ENCODE measurements at places on chromosomes 2 and 18.

GRCh38 chr18:32891797-32892196, 119.0 kb upstream of the KLHL14 start:
- no peak for DNase-seq

DNA sequence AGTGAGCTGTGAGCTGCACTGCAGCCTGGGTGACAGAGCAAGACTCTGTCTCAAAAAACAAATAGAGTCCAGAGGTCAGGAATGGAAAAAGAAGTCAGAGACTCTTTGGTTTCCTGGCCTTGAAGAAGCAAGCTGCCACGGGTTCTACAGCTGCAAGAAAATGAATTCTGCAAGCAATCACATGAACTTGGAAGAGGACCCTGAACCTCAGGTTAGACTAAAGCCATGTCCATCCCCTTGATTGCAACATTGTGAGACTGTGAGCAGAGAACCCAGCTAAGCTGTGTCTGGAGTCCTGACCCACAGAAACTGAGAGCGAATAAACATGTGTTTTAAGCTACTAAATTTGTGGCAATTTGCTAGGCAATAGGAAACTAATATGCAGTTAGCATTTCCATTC, 12.9 kb upstream of the MIB1 start:
- no peak for DNase-seq

- DNase-seq: no peak
These were observed 28.8 kb upstream of the EVA1A start for GRCh38 chr2:75589391-75590105.

DNA sequence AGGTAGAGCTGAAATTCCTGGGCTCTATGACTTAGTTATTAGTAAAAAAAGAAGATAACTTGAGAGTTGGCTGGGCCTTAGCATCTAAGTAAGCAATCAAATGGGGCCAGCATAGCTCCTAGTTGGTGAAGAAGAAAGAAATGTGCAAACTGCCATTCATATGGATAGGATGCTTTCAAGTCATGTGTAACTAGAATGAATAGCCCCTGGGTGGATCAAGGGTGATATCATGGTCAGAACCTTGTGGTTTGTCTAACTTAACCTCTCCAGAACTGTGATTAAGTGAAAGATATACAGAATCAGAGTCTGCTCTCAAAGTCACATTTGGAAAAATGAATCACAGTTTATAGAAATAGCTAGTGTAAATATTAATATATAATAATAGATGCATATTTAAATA, 198.7 kb upstream of the DTNA start:
- no peak for DNase-seq

GRCh38 chr2:71546777-71547281, 93.5 kb downstream of the DYSF start:
- DNase-seq: no peak

DNA sequence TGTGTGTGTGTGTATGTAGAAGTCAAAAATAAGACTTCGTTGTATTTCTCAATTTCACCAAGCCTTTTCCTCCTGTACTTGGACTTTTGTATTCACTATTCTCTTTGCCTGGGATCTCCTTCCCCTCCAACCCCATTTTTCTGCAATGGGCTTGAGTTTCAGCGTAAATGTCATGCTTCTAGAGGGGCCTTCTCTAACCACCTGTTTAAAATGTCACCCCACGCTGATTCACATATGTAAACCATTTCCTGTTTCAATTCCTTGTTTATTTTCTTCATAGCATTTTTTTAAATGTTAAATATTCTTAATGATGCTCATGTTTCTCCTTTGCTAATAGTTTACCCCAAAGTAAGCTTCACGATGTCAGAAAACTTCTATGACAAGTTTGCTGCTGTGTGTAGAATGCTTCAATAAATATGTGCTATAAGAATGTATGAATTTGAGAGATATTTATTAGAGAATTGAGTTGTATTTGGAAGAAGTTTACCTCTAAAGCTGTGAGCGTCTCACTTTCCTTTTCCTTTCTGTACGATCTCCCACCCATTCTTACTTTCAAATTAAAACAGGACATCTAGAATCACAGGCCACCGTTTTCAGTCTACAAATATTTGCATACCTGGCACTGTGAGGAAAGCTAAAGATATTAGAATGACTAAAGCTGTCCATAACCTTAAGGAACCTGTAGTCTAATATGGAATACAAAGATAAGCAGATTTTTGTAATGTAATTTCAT, 762.4 kb downstream of the LRRTM4 start:
- no peak for DNase-seq

- no peak for DNase-seq
These were observed 800.4 kb upstream of the ID2 start for GRCh38 chr2:7881466-7881865.

DNA sequence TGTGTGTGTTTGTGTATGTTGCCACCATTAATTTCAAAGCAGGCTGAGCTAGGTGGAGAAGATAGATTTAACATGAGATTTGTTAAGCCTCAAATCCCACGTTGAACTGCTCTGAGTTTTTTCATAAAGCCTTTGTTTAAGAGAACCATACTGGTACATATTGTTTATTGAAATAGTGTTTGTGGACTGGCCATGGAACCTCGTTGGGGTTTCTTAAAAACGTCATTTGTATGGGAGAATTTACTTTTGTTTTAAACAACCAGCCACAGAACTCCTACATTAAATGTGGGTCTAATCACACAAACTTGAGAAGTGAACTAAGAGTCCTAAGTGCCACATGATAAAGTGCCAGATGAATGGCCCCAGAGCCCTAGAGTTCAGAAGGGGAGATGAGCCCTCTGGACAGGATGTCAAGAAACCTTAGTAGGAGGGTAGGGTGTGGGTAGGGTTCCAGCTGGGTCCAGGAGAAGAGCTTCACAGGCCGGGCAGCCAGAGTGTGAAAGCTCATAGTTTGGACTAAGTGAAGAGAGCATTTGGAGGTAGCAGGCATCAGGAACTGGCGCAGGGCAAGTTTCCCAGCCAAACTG, 120.6 kb upstream of the EML6 start:
- DNase-seq: no peak

- no peak for DNase-seq
These were observed 14.9 kb upstream of the IL1RL1 start for GRCh38 chr2:102296449-102296848.

- peak; percentile 60 for DNase-seq
These were observed 126.6 kb downstream of the DPP4 start for GRCh38 chr2:161947406-161947805.

DNA sequence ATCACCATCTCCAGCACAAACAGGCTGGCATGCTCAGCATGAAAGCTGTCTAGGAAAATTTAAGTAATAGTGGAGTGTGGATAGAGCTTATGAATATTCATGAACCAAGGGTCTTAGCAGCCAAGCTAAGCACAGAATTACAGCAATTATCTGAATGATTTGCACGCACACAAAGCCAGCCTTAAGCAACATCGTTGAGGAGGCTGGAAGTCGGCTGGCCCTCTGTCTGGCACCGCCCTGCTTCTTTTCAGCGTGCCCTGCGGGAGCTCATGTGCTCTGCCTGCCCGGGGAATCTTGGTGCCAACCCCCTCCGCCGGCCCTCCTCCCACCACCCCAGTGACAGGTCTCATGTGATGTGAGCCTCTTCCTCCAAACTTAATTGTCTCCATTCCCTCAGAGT, 540.1 kb downstream of the CMPK2 start:
- no peak for DNase-seq

DNA sequence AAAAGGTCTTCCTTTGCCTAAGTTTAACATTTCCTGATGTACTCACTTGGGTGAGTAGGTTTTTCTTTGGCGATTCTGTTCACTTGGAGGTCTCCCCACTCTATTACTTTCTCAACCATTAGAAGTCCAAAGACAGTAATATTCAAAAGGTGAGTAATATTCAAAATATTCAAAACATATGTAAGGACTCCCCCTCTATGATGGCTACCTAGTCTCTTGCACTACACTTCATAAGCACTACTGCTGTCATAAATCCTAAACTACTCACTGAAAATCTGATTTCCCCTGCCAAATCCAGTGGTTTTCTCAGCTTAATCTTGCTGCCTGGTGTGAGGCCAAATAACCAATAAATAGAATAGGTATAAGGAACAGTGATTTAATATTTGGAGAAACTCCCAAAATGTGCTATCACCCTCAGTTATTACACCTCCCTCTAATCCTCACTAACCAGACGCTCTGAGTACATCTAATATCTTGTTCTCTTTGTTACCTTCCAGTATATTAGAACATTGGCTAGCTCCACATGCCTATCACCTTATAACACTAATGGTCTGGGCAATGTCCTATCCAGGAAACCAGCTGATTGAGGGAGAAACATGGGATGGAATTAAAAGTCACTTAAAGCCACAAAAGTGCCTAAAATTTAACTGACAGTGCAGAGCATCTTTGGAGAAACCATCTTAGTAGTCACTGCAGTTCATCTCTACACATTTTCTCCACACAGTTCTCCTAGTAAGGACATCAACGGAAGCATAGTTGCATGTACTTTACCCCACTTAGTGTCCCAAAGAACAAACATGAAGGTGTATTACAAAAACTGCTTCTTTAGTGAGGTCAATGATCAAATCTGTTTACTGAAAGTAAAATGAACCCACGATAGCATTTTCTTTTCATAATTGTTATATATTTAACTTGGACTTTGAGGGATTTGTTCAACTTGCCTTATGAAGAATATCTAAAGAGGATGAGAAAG, 54.8 kb downstream of the MBD2 start:
- peak; percentile 25 for DNase-seq

DNA sequence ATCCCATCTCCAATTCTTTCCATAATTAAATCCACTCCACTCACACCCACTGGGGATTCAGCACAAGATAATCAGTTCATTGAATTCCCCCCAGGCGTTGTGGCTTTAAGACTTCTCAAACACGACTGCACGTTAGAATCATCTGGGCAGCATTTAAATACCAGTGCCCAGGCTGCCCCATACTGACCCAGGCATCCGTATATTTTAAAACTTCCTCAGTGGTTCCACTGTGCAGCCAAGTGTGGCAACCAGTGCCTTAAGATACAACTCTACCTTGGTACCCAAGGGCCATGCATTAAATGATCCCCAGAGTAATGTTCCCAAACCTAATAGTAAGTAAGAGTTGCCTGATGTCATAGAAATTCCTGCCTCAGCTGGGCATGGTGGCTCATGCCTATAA, 54.3 kb upstream of the BZW1 start:
- no peak for DNase-seq

GRCh38 chr2:118586312-118586711, 261.1 kb downstream of the EN1 start:
- no peak for DNase-seq

DNA sequence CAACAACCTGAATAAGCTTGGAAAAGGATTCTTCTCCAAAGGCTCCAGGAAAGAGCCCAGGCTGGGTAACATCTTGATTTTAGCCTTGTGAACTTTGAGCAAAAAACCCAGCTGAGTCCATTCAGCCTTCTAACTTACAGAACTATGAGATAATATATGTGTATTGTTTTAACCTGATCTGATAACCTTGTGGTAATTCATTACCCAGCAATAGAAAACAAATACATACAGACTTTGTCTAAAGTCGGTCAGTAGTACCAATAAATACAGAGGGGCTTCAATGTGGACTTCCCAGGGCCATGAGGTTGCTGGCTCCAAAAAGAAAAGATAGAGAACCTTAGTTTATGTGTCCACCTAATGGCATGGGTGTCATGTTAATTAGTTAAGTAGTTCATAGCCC, 191.8 kb downstream of the KCNH7 start:
- DNase-seq: no peak

DNA sequence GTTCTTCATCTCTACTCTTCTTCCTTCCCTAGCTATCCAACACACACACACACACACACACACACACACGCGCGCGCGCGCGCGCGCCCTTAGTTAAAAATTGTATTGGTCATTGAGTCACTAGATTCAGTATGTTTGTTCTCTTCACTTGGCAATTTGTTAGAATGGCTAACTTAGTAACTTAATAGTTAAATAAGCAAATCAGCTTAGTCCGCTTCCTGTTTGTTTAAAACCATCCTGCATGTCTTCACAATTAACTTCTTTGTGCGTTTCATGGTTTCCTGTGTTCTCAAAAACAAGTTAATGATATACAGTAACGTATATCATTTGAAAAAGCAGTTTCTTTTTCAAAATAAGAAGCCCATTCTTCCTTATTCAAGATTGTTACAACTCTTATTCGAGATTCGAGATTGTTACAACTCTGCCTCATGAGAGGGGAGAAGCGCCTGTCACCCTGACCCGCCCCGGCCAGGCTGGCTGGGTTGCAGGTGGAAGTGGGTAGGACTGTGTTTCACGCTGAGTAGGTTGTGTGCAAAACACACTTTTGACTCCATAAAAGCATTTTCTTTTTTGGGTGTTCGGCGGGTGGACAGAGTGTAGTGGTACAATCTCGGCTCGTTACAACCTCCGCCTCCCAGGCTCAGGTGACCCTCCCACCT, 9.5 kb upstream of the CNNM3 start:
- DNase-seq: no peak

DNA sequence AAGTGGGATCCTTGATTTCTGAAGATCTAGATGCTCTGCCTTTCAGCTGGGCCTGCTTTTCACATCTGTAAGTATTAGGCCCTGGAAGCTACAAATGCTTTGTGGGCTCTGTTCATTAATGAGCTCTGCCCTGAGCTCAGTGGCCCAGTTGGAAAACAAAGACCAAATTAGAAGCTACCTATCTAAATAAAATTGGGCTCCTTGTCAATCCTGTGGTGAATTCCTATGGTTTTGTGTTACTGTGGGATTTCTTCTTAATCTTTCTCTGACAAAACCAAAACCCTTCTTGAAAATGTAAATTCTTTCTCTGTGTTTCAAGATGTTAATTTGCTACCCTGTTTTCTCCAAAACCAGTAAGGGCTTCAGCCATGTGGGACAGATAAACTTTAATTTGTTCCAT, 219.0 kb upstream of the HS6ST1 start:
- no peak for DNase-seq

DNA sequence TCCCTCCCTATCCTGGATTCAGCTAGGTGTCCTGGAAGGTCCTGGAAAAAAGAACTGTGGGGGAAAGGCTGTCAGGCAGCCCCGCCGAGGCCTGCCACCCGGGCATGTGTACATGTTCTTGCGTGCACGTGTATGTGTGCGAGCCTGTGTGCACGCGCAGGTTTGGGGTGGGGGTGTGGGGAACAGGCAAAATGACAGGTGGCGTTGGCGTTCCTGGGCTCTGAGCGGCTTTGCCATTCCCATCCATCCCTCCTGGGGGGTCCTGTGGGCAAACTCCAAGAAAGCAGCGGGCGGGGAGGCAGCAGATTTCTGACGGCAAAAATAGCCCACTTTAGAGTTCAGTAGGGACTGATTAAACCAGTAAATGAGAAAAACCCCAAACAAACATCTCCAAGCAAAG, 35.6 kb downstream of the EMX1 start:
- no peak for DNase-seq

GRCh38 chr2:235085476-235085875, 133.7 kb downstream of the SH3BP4 start:
- DNase-seq: no peak

DNA sequence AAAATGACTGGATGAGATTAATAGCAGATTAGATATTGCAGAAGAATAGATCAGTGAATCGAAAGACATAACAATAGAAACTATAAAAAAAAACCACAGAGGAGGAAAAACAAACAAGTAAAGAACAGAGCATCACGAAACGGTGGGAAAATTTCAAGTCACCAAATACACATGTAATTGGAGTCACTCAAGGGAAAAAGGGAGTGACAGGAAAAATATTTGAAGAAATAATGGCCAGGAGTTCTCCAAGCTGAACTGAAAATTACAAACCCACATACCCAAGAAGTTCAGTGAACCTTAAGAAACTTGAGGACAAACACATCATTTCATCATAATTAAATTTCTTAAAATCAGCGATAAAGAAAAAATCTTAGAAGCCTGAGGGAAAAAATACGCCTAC, 11.0 kb upstream of the IL1R1 start:
- DNase-seq: no peak

- no peak for DNase-seq
These were observed 59.7 kb downstream of the CPS1 start for GRCh38 chr2:210616074-210616473.

Data from muscle of back (tissue), 13 donors.